ENCODE measurements at places on chromosomes 3 and 15.

GRCh38 chr3:133130168-133130567, 92.0 kb downstream of the TMEM108 start:
- DNase-seq, result no peak

DNA sequence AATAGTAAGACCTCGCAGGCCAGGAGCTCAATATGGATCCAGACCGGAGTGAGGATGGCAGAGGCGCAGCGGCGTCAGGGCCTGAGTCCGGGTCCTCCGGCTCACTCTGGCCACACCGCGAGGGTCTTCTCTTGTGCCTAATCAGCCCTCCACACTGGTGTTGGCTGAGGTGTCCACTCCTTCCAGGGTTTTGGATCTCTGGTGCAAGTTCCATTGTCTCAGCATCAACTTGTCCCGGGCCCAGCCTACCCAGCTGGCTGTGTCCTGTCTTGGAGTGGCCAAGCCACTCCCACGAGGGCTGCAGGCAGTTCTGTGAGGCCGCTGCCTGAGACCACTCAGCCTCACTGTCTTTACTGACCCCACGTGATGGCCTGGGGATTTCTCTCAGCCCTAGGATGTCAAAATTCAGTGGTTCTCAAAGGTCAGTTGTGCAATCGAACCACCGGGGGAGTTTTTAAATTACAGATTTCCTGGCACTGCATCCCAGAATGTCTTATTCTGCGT, 12.6 kb upstream of the GOLGA6L7 start:
- no peak for DNase-seq

DNA sequence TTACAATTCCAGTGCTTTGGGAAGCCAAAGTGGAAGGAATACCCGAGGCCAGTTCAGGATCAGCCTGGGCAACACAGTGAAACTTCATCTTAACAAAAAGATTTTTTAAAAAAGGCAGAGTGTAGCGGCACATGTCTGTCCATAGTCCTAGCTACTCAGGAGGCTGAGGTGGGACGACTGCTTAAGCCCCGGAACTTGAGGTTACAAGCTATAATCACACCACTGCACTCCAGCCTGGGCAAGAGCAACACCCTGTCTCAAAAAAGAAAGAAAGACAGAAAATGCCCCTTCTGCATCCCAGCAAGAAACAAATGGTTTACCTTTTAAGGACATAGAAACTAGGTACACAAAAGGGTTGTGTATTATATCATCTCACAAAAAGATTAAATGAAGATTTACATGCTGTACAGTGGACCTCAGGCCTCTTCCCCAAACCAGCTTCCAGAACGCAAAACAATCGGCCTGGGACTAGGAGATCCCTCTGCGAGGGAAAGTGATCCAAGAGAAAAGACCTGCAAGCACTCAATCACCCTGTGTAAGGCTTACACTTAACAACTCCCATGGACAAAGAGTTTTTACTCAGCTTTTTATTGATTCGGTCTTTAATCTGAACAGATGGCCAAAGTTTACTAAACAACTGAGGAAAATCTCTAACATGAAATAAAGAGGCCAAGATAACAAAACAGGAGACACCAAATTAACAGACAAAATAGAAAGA, 21.2 kb downstream of the TFDP2 start:
- DNase-seq, result no peak

- DNase-seq, result peak; percentile 71
Measured at GRCh38 chr15:85667491-85668424, 127.0 kb downstream of the KLHL25 start.

DNA sequence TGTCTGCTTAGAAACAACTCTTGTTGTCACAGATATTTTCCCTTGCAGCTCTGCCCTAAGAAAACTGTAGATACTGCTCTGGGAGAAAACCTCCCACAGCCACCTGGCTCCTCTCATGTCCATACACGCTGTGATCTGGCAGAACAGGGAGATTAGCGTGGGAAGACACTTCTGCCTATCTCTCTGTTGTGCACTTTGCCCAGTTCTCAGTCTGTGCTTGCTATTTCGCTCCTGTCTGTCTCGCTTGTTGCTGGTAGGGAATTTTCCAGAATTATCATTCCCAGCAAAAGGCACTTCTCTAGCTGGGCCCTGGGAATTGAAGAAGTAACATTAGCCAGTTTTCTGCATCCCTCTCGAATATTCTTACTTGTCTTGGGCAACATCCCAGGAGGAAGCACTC, 8.1 kb upstream of the GATM start:
- DNase-seq, result no peak

GRCh38 chr3:125960066-125960424, 8.9 kb upstream of the ROPN1B start:
- DNase-seq, result no peak

GRCh38 chr3:40169983-40170382, 139.5 kb upstream of the EIF1B start:
- DNase-seq, result no peak

- peak; percentile 26 for DNase-seq
Measured at GRCh38 chr15:55224892-55225291, 28.2 kb upstream of the RSL24D1 start.

- no peak for DNase-seq
Measured at GRCh38 chr15:70523616-70524015, 239.7 kb downstream of the UACA start.

DNA sequence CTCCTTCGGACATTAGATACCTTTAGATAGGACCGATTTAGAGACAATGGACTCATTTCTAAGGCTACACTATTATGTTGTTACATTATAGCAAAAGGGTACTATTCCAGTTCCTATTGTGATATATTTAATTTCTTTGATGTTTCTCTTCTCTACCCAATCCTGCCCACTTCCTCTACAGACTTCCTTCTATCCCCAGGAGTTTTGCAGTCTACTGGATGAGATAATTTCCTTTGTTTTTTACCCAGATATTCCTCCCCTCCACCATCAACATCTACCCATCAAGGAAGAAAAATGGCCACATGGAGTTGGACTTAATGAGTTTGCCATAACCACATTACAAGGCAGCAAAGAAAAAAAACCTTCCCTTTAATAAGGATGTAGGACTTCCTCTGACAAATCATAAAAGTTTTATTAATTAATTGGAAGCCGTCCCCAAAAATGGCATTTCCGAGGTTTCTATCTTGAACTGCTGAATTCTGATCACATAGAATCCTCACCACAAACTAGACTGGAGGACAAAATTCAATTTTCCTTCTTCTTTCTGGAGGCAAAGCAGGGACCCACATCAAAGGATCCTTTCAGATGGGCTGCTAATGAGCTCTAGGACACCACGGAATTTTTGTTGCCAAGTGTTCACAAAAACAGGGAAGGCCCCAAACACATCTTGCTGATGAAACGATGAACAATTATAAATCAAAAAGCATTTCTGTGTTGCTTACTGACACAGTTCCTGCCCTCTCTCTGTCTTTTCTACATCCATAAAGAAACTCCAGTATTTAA, 33.4 kb downstream of the FRMD4B start:
- no peak for DNase-seq

DNA sequence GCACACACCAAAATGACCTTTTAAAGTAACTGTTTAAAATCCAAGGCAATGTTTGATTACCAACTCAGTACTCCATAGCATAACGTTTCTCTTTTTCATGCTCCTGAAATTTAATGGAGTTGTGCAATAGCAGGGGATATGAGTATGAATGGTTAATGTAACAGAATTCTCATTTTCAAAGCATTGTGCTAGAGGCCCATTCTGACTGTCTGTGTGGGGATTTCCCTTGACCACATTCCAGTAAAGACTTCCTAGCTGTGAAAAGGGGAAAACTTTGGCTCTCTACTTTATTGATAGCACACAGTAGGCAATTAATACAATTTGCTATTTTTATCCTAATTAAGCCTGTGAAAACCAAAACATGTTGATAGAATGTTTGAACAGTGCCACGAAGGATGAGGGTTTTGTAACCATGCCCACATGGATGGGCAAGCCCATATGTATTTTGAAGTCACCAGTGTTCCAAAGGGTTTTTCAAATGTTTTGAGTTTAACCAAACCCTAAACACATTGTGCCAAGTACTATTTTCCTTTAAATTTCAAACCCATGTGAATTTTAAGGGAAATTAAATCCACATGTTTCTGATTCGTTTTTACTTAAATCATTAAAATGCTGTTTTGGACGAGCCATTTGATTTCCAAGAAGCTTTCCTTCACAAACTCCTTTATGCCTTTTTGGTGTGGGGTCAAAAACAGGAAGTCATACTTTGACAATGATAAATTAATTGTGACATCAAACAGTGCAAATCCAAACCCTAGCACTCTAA, 261.2 kb downstream of the SHOX2 start:
- DNase-seq, result no peak

- DNase-seq, result no peak
Measured at GRCh38 chr3:177306252-177306651, 109.0 kb upstream of the TBL1XR1 start.

DNA sequence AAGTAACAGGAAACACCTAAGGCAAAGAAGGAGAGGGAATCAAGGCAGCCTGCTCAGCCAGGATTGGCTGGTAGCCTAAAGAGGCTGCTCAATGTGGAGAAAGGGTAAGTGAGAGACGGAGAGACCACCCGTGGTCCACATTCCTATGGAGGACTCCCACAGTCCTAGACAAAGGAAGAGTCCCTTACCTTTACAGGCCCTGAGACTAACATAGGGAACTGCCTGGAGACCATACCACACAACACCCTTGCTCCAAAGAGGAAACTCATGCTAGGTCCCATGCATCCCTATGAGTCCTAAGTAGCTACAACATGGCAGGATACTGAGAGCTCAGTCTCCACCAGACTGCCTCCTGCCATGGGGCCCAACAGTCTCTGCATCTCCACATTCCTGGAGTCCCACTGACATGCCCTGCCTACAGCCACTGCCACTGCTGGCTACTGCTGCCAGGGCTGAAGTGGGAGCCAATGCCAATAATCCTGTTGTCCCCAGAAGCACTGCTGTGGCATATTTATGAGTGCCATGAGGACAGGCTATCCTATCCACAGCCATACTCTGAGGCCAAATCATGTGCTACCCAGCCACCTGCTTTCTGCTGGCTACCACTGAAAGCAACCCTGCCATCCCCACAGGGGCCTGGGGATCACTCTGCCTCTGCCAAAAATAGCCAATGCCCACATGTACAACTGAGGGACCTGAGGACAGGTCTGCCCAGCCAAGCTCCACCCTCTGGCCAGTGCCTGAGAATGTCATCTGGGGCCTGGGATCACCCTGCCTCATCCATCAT, 45.0 kb downstream of the COPS2 start:
- no peak for DNase-seq

- DNase-seq, result no peak
Measured at GRCh38 chr15:80491163-80491847, 87.1 kb downstream of the ARNT2 start.

- no peak for DNase-seq
Measured at GRCh38 chr15:47732248-47732647, 14.9 kb downstream of the SEMA6D start.

DNA sequence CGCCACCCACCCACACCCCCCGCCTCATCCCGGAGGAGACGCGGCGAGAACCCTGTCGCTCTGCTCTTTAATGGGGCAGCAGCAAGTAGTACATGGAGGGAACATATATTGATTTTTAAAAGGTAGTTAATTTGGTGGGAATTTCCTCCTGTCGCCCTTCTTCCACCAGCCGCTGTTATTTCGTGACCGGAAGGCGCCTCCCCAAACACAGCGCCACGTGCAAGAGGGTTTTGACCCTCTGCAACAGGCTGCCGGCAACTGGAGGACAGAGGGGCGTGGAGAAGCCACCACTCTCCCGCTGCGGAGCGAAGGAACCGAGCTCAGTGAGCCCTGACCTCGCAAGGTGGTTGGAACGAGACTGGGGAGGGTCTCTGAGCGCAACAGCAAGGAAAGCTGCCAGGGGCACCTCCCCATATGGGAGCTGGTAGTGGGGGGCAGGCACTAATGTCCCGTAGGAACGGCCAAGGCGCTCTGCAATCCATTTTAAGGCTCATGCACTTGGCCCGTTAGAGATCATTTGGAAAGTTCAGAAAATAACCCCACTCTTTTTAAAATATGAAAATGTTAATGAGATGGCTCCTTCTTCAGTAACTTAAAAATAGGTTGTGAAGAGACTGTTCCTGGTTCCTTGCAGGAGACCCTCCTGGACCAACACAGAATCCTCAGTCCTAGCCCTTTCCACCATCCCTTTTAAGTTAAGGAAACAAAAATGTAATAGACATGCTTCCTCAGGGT, 4.3 kb downstream of the ONECUT1 start:
- peak; percentile 37 for DNase-seq

GRCh38 chr15:65712415-65712814, 79.7 kb downstream of the DENND4A start:
- no peak for DNase-seq

DNA sequence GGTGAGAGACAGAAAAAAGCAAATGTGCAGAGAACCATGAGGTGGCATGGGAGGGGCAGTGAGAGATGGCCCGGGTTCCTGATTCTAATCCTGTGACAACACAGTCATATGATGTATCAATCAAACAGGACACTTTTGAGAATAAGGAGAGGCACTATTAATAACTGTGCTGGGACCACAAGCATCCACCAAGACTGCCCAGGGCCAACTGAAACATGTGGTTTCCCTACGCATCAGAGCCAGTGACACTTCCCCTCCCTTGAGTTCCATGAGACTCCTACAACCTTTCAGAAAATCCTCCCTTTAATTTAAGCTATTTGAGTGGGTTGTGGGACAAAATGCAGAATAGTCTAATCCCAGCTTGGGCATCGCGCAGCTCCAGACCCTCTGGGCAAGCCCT, 17.4 kb downstream of the SH3BP5 start:
- DNase-seq, result no peak

DNA sequence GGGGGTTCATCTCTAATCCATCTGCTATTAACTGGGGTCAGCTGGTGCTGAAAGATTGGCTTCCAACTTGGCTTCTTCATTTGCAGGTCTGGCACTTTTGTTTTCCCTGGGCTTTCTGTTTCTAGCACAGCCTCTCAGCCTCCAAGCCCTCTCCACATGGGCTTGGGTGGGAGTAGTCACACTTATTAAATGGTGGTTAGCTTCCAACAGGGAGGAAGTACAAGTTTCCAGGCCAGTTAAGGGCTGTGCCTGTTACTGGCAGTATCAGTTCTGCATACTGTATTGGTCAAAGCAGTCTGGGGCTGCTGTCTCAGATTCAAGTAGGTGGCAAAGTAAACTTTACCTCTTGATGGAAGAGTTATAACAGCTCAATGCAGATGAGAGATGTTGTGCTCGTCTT, 627.1 kb upstream of the CCDC54 start:
- DNase-seq, result no peak

DNA sequence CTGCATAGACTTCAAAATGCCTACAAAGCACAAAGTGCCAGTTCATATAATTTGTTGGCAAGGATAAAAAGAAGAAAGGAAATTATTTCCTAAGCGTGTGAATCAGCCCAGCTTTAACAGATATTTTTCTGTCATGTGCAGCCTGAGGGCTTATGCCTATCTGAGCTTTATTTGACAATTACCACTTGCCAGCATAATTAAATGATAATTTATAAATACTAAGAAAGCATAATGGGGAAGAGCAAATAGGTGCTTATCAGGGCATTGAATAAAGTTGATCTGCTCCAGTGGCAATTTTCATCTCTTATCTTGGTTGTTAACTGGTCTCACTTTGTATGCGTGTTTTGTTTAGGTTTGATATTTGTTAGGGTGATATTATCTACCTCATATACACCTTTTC, 313.4 kb upstream of the DNAJC19 start:
- DNase-seq, result no peak

- DNase-seq, result no peak
Measured at GRCh38 chr3:42728668-42729364, 26.2 kb upstream of the HHATL start.

GRCh38 chr3:128185630-128186447, 32.6 kb downstream of the EEFSEC start:
- no peak for DNase-seq

Measured in B cell (primary cell).